ENCODE measurements at places on chromosomes 2 and 18. TPM values are rescaled to one million over a fixed set of nuclear protein-coding genes. Genes with fewer than 3 reads are reported as not detected.

DNA sequence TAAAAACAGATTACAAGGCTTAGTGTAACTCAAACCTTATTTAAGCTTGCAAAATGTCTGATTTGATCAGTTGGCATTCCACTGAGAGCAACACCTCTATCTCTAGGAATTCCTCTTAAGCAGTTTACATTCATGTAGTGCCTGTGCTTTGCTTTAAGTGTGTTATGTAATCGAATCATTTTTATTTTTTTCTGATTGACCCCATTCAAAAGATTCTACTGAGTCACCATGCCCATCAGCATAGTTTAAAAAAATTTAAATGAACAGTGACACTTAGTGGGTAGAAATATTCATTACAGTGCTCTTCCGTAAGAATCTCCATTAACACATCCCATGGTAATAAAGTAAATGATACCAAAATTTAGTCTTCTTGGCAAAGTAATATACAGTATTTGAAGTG, 67.8 kb upstream of the SLC4A10 start:
- no peak overlapping the region for H3K4me3 ChIP-seq
- peaks cover 28% of the 10 kb centered on the region for H3K27me3 ChIP-seq
- no peaks in the 10 kb centered on the region for H3K4me1 ChIP-seq
- H3K27ac ChIP-seq, result no peak overlapping the region

- DNase-seq, result no peak
- no peaks in the 10 kb centered on the region for H3K36me3 ChIP-seq
- peaks cover 6% of the 10 kb centered on the region for H3K27me3 ChIP-seq
- no peak overlapping the region for H3K4me3 ChIP-seq
- H3K4me1 ChIP-seq, result peaks cover 4% of the 10 kb centered on the region
- H3K27ac ChIP-seq, result no peak overlapping the region
Measured at GRCh38 chr2:68118816-68119215, 38.9 kb upstream of the PNO1 start.

GRCh38 chr2:74206180-74206688, 7.8 kb downstream of the MTHFD2 start:
- peak; percentile 85 for DNase-seq
- no peaks in the 10 kb centered on the region for H3K27me3 ChIP-seq
- H3K36me3 ChIP-seq, result peaks cover 68% of the 10 kb centered on the region
- peaks cover 73% of the 10 kb centered on the region for H3K4me1 ChIP-seq

Gene CFC1
- not detected for total RNA-seq

DNA sequence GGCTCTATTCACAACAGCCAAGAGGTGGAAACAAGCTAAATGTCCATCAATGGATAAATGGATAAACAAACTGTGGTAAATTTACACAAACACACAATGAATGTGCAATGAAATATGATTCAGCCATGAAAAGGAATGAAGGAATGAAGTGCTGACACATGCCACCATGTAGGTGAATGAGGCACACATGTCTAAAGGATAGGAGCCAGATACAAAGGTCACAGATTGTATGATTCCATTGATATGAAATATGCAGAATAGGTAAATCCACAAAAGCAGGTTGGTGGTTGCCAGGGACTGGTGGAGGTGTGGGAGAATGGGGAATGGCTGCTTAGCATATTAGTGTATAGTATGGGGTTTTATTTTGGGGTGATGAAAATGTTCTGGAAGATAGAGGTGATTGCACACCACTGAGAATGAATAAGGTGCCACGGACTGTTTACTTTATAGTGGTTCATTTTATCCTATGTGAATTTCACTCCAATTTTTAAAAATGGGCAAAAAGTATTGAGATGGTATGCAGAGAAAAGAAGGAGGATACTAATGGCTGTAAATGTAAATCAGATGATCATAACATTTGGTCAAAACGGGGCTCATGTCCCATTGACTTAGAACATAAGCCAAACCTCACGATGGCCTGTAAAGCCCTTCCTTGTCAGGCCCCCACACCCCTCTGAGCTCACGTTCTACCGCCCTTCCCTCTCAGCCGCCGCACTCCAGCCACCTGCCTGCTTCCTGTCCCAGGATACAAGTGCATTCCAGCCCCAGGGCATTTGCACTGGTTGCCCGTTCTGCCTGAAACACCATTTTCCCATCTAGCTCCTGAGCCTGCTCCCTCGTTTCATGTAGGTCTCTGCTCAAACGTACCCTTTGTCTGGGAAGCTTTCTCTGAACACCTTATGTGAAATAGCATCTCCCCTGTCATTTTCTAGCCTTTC, 165.5 kb downstream of the DDX1 start:
- no peak overlapping the region for H3K27ac ChIP-seq
- no peaks in the 10 kb centered on the region for H3K4me1 ChIP-seq
- no peak for DNase-seq
- H3K27me3 ChIP-seq, result no peaks in the 10 kb centered on the region
- H3K36me3 ChIP-seq, result no peaks in the 10 kb centered on the region

GRCh38 chr2:141766225-141766624, 364.6 kb downstream of the LRP1B start:
- H3K4me1 ChIP-seq, result no peaks in the 10 kb centered on the region
- H3K27me3 ChIP-seq, result no peaks in the 10 kb centered on the region
- no peak overlapping the region for H3K4me3 ChIP-seq
- no peaks in the 10 kb centered on the region for H3K36me3 ChIP-seq

Gene SATB2
- not detected for total RNA-seq

Gene CCDC102B
- total RNA-seq, result 2.1 TPM

DNA sequence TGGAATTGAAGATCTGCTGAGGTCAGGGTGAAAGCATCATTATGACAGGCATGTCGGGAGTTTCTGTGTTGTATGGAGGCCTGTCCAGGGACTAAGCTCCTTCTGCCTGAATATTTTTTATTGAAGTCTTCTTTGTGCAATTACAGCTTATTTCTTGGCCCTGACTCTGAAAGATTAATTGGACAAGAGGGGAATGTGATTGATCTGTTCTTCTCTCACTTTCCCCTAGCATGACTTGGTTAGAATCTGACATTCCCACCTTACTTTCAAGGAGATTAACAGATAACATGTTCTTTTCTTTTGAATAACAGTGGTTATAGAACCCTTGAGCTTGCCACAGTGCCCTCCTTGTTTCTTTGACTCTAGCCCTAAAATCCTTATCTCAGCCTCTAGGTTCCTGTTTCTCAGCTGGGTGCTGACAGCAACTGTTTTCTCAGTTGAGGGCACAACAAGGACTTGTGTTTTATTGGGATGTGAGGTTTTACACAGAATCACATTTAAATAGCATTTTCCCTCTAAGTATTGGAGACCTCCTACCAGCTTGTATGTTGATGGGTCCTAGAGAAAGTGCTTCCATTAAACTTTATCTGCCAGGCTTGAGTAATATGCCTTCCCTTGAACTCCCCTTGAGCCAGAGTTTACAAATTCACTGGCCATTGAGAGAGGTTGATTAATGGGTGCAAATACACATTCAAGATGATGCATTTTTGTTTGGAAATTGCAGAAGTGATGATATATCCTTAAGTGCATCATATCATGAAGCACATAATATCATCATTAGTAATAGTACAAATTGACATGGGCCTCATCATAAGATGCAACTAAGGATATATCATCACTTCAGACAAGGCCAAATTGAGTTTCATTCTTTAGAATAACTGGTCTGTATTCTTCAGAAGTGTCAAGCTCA, 12.5 kb downstream of the TTLL4 start:
- no peaks in the 10 kb centered on the region for H3K27me3 ChIP-seq
- DNase-seq, result no peak
- no peak overlapping the region for H3K4me3 ChIP-seq
- peaks cover 31% of the 10 kb centered on the region for H3K36me3 ChIP-seq
- H3K27ac ChIP-seq, result no peak overlapping the region

Measured in activated CD8-positive, alpha-beta memory T cell treated with anti-CD3 and anti-CD28 coated beads, Interleukin-2, amount 10 ng/mL, durations not matched to agents 7 days and 5 days (primary cell).